Stimulated activated CD8-positive, alpha-beta memory T cell treated with anti-CD3 and anti-CD28 coated beads, Interleukin-15, amount 100 ng/mL, for 48 hours (primary cell): ENCODE measurements at places on chromosomes 4 and X.
A peak's percentile ranks its signal among the peaks of the same experiment; 100 is the strongest.

DNA sequence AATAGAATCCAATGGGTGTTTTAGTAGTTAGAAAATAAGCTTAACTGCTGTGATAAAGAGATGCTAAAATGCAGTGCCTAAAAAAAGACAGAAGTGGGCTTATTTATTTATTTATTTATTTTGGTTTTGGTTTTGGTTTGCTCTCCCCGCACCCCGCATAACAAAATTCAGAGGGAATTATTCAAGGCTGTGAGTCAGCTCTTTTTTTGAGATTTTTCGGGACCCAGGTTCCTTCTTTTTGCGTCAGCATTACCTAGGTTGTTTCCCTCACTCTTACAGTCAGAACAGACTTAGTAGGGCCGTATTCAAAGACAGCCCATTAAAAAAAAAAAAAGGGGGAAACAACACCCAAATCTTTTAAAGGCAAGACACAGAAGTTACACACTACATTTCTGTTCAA, 1495.5 kb upstream of the ADGRL3 start:
- no peak for DNase-seq

DNA sequence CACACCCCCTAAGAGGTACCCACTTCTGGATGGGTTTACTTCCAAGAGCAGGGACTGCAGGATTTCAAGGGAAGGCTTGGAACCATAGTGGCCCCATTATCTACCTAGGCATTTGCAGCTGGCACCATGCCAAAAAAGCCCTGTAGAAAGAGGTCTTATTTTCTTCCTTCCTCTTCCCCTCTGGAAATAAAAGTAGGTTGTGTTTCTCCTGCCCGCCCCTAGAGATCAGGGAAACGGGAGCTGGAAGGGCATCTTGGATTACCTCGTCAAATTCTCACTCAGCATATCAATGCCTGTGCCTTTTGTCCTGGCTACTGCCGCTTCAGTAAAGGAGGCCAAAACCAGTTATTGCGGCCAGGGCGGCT, 1.6 kb downstream of the SCD5 start:
- no peak for DNase-seq

GRCh38 chrX:120309873-120310705, 1.2 kb downstream of the TMEM255A start:
- DNase-seq, result no peak

DNA sequence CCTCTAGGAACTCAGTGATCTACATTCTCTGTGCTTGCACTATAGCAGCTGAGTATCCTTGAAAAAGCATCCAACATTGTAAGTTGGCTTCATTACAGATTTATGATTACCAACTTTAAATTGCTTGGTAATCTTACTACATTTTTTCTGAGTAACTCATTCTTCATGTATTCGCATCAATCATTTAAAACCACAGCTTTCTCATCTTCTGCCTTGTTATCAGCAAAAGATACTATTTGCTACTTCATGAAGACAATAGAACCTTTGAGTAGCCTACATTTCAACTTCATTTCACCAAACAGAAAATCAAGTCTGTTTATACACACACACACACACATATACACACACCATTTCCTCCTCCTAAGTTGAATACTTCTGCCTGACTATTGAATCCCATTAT, 6.2 kb upstream of the DCAF8L2 start:
- DNase-seq, result no peak

GRCh38 chr4:86960557-86960961, 25.7 kb downstream of the AFF1 start:
- no peak for DNase-seq

- DNase-seq, result no peak
Measured at GRCh38 chr4:40269133-40269532, 66.0 kb upstream of the CHRNA9 start.

DNA sequence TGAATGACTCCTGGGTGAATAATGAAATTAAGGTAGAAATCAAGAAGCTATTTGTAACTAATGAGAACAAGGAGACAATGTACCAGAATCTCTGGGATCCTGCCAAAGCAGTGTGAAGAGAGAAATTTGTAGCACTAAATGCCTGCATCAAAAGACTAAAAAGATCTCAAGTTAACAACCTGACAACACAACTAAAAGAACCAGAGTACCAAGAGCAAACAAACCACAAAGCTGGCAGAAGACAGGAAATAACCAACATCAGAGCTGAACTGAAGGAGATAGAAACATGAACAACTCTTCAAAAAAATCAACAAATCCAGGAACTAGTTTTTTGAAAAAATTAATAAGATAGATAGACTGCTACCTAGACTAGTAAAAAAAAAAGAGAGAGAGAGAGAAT, 8.4 kb downstream of the CFAP299 start:
- no peak for DNase-seq

- no peak for DNase-seq
Measured at GRCh38 chr4:165191348-165191656, 16.1 kb upstream of the KLHL2 start.

- DNase-seq, result no peak
Measured at GRCh38 chrX:13716905-13717304, 17.5 kb downstream of the TRAPPC2 start.

DNA sequence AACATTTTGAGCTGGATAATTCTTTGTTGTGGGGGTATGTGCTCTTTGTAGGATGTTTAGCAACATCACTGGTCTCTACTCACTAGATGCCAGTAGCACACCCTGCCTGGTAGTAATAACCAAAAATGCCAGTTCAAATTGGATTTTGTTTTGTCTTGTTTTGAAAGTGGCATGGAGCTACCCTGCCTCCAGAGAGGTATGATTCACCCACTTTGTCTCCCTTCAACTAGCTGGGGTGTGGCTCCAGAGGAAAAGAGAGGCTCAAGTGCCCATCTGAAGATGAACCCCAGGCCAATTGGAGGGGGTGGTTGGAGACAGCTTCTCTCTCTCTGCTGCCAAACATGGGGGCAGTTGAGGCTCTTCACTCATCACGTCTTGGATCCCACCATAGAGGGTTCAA, 34.5 kb downstream of the NIPAL1 start:
- no peak for DNase-seq

DNA sequence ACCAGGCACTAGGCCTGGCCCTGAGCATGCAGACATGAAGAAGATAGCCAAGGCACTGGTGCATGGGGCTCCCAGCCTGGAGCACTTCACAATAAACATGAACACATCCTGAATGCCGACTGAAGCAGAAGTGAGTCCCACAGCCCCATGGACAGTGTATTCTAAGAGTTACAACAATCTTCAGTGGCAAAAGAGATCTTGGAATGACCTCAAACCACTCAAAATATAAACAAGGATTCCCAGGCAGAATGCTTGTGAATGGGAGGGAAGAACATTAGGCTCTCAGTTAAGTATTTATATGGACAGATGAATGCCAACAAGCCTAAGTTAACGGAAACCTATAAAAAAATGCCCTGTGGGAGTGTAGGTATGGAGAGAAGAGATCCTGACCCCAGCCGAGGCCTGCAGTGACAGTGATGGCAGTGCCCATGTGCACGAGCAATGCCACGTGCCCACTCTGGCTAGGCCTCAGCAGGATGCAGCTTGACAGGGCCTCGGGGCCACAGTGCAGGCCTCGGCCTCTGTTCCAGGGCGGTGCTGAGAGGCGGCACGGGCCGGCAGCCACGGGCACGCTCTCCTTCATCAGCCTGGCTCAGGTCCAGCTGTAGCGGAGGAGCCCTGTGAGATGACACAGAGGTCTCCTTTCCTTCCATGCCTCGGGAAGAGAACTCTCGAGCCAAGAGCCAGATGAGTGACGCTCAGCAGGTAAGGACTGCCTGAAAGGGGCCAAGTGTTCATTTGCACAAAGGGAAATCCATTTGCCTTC, 49.2 kb downstream of the IRF2 start:
- DNase-seq, result no peak

GRCh38 chrX:39162322-39162735, 361.1 kb downstream of the MID1IP1 start:
- DNase-seq, result peak; percentile 30

GRCh38 chrX:107715331-107716117, 60.1 kb downstream of the TSC22D3 start:
- no peak for DNase-seq

DNA sequence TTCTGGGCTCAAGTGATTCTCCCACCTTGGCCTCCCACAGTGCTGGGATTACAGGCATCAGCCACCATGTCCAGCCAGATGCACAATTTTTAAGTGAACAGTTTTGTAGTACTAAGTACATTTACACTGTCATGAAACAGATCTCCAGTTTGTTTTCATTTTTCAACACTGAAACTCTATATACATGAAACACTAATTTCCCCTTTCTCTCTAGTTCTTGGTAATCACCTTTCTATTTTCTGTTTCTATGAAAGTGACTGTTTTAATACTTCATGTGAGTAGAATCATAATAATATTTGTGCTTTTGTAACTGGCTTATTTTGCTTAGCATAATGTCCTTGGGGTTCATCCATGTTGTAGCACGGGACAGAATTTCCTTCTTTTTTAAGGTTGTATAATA, 237.4 kb downstream of the CAMK2D start:
- no peak for DNase-seq

DNA sequence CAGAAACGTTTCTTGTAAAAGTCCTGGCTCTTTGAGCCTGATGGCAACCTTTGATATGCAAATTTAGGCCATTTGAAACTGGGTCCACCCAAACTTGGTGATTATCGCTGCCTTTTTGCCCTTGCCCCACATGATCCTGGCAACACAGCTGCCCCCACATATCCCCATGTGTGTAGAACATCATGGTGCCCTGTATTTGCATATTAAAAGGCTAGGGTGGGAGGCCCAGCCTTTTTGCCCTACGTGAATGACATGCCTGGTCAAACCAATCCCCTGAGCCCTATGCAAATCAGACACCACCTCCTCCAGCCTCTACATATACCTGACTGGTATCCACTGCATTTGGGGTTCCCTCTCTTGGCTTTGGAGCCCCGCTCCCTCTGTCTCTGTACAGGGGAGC, 202.4 kb downstream of the MAB21L2 start:
- no peak for DNase-seq

DNA sequence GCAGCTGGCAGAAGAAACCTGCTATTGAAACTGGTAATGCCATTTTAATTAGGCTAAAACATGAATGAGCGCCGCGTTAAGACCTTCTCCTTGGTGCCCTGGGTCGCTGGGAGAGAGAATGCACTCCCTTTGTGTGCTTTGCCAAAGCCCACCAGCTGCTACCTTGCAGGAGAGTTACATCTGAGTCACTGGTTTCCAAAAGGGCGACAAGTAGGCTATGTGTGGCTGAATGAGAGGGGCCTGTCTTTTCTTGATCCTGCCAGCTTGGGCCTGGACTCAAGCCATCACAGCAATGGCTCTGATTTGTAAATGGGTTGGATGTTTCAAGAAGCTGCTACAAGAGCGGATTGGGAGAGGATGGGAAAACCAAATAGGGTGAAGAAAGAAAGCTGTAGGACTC, 81.5 kb downstream of the NHS start:
- DNase-seq, result no peak

- DNase-seq, result no peak
Measured at GRCh38 chr4:146401274-146401673, 120.5 kb downstream of the SLC10A7 start.

- no peak for DNase-seq
Measured at GRCh38 chr4:49032440-49033161, 46.5 kb downstream of the CWH43 start.

DNA sequence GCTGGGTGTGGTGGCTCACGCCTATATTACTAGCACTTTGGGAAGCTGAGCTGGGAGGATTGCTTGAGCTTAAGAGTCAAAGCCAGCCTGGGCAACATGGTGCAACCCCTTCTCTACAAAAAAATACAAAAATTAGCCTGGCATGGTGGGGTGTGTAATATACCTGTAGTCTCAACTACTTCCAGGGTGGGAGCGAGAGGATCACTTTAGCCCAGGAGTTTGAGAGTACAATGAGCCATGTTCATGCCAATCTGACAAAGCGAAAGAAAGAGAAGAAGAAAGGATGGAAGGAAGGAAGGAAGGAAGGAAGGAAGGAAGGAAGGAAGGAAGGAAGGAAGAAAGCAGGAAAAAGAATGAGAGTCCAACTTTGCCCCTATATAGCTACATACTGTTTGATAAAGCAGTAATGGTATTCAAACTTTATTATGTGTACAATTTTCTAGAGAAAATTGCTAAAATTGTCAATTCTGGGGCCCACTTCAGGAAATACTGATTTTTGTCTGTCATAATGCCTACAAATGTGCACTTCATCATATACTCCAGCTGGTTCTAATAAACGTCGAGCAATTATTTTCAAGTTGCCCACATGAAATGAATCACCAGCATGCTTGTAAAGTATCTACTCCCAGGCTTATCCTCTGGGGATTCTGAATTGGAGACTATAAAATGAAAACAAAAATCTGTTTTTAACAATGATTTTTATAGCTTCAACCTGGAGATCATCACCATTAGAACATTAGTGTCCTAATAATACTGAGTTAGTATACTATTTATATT, 132.3 kb downstream of the NDST4 start:
- no peak for DNase-seq

DNA sequence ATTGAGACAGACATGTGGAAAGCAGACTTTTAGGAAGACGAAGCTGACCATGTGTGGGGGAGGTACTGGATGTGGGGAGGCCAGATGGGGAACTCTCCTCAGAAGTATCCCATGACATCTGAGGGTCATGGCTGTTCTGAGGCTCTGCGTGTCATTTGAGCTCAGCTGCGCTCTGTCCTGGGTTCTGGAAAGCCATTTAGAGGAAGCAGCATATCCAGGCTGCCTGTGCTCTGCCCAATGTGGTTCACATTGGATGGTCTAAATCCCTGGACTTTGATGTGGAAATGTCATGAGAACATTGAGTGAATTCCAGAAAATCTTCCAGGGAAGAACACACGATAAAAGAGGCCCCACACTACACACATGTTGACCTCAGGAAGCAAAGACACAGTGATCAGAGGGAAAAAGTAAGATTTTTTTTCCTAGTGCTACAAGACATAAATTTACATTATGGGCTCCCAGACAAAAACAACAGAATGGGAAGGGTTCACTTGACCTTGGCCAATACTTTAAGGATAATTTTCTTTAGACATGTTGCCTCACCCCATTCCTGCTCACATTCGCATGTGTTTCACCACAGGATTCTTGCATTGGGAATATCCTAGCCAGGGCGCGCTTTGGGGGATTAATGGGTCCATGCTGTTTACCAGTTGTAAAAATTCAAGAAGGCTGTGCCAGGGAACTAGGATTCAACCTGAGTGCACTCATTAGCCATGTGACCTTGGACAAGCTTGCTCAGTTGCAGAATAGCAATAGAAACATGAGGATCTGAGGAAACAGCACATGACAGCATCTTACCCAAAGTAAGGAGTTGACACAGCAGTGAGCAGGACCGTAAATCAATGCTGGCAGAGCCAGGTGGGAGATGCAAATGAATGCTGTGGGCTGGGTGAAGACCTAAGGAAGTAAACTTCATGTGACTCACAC, 73.2 kb upstream of the C1QTNF7 start:
- DNase-seq, result no peak

GRCh38 chr4:98363431-98363830, 102.2 kb downstream of the RAP1GDS1 start:
- DNase-seq, result no peak

- no peak for DNase-seq
Measured at GRCh38 chr4:19400820-19401219, 850.9 kb upstream of the SLIT2 start.

DNA sequence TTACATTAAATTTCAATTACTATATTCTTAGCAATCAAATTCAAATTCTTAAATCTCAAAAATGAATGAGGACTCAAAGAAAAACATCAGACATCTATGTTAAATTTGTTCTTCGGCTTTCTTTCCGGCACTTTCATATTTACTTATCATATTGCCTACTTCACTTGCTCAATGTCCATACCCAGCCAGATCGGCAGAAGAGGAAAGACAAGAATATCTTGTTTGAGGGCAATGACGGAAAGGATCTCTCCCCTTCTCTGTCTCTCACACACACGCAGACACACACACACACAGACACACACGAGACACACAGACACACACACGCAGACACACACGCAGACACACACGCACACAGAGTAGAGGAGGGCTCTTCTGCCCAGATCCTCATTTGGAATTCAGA, 13.2 kb upstream of the IRF2 start:
- DNase-seq, result no peak
